A673 (cell line): ENCODE measurements at places on chromosomes 11 and 22. TPM values are rescaled to one million over a fixed set of nuclear protein-coding genes. Genes with fewer than 3 reads are reported as not detected.
A peak's percentile ranks its signal among the peaks of the same experiment; 100 is the strongest.

DNA sequence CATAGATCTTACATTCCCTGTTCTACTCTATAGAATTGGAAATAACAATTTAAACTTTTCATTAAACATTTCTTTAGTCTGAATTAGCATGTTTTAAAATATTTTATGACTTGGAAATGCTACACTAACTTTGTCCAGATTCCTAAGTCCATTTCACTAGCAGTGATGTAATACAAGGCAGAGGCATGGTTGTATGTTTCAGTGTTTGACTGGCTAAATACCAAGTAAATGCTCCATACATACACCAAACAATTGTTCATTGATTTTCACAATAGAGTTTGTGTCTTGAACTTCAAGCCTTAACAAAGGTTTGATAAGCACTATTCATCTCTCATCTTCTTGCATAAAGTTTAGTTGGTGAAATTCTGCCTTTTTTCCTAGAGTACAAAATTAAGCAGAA is 13.5 kb downstream of the ZBED5 start:
- H3K36me3 ChIP-seq: no peaks in the 10 kb centered on the region
- H3K27ac ChIP-seq: no peak overlapping the region
- H3K27me3 ChIP-seq: no peaks in the 10 kb centered on the region
- DNase-seq: no peak
- H3K4me1 ChIP-seq: no peaks in the 10 kb centered on the region
- no peak overlapping the region for H3K4me3 ChIP-seq

SLC6A5 gene
- not detected in 2 replicates for total RNA-seq

DNA sequence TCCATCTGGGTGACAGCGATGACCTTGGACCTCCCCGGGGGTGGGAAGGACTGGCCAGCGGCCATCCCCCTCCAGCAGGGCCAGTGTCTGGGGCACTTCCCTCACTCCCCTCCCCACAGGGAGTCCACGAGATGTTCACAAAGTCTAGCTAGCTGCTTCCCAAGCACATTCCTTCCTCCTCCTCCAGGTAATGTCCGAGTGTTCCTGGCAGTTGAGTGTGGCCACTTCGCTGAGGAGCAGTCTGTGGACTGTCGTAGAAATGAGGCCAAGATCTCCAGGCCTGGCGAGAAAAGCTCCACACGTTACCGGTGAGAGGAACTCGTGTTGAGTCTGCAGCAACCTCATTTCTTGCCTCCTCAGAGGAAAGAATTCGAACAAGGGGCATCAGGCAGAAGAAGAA is 425.5 kb downstream of the BRD1 start:
- no peak for DNase-seq
- H3K4me3 ChIP-seq: no peak overlapping the region
- H3K27me3 ChIP-seq: no peaks in the 10 kb centered on the region

GRCh38 chr11:74462009-74462408 is 5.3 kb downstream of the KCNE3 start:
- H3K4me1 ChIP-seq: peaks cover 39% of the 10 kb centered on the region
- no peaks in the 10 kb centered on the region for H3K27me3 ChIP-seq
- DNase-seq: no peak
- no peak overlapping the region for H3K4me3 ChIP-seq
- H3K27ac ChIP-seq: no peak overlapping the region

DNA sequence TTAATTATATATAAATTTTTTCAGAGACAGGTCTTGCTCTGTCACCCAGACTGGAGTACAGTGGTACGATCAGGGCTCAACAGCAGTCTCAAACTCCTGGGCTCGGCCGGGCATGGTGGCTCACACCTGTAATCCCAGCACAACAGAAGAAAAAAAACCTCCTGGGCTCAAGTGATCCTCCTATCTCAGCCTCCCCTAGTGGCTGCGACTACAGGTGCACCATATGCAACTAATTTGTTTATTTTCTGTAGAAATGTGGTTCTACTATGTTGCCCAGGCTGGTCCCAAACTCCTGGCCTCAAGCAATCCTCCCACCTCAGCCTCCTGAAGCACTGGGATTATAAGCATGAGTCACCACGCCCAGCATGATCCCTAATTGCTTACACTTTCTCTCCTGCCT is 56.1 kb upstream of the SLC35C1 start:
- peaks cover 29% of the 10 kb centered on the region for H3K4me1 ChIP-seq
- H3K4me3 ChIP-seq: no peak overlapping the region
- H3K27ac ChIP-seq: no peak overlapping the region
- peak; percentile 83 for DNase-seq

ANO1 gene
- total RNA-seq: 0.59 and 0.90 TPM in 2 replicates

NPTXR gene
- 116 and 129 TPM in 2 replicates for total RNA-seq

JAML gene
- not detected in 2 replicates for total RNA-seq

GRCh38 chr11:111665777-111666176 is 63.5 kb downstream of the SIK2 start:
- H3K4me1 ChIP-seq: peaks cover 11% of the 10 kb centered on the region
- no peak overlapping the region for H3K4me3 ChIP-seq
- no peak overlapping the region for H3K27ac ChIP-seq
- peak; percentile 68 for DNase-seq

DNA sequence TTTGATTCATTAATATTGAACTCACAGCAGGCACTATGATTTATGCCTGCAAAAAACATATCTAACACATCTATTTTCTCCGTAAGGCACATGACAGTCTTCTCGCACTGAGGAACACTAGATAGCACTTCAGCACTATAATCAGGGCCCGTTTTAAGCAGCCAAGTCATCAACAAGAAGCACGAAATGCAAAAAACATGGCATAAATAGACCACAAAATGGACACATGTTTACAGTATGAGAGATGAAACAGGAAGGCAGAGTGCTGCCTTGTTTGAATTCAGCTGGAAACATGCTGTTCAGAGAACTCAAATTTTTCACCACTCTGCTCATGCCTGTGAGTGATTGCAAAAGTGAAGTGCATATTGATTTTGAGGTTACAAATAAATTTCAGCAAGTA is 205.8 kb upstream of the PDGFD start:
- H3K4me3 ChIP-seq: no peak overlapping the region
- no peaks in the 10 kb centered on the region for H3K36me3 ChIP-seq
- H3K27me3 ChIP-seq: no peaks in the 10 kb centered on the region
- H3K4me1 ChIP-seq: no peaks in the 10 kb centered on the region

DNA sequence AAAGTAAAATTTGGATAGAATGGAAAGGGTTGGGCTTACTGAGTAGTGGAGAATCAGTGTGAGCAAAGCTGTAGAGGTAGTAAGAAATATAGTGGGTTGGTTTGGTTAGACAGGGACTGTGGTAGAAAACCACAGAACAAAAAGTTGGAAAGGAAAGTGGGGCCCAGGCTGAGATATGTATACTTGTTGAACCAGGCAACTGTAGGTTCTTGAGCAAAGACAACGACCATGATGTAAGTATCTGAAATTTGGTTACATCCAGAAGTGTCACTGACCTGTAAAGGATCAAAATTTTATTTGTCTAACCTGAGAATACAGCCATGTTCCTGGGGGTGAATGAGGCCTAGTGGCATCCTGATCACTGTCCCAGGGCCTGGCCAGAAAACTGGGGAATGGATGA is 114.1 kb downstream of the STIM1 start:
- H3K36me3 ChIP-seq: no peaks in the 10 kb centered on the region
- no peak overlapping the region for H3K4me3 ChIP-seq
- DNase-seq: no peak

GRCh38 chr11:65487467-65488272 is 11.2 kb upstream of the MALAT1 start:
- no peaks in the 10 kb centered on the region for H3K27me3 ChIP-seq
- no peak overlapping the region for H3K4me3 ChIP-seq
- peak overlapping the region; percentile 90 for H3K27ac ChIP-seq
- H3K36me3 ChIP-seq: no peaks in the 10 kb centered on the region
- H3K4me1 ChIP-seq: peaks cover 65% of the 10 kb centered on the region

SOX6 gene
- 27.5 and 32.1 TPM in 2 replicates for total RNA-seq

KCNQ1OT1 gene
- total RNA-seq: 4.0 and 4.1 TPM in 2 replicates

DNA sequence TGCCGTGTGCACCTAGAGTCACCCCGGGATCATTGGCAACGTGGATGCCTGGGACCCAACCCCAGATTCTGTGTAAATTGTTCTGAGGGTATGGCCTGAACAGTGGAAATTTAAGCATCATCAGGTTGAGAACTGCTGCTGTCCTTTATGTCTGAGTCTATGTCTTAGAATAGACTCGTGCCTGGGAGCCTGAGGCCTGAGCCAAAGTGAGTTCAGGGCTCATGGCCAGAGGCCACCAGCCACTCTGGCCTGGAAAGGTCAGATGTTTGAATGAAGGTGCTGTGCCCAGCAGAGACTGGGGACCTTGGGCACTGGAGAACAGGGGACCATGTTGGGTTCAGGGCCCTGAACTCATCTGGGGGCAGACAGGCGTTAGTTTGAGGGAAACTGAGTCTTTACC is 91.1 kb downstream of the MYO18B start:
- H3K27ac ChIP-seq: no peak overlapping the region
- H3K27me3 ChIP-seq: no peaks in the 10 kb centered on the region
- no peak for DNase-seq
- no peaks in the 10 kb centered on the region for H3K4me1 ChIP-seq
- H3K4me3 ChIP-seq: no peak overlapping the region

IL18 gene
- not detected in 2 replicates for total RNA-seq

ZNF214 gene
- total RNA-seq: 0.11 and 0.17 TPM in 2 replicates

DNA sequence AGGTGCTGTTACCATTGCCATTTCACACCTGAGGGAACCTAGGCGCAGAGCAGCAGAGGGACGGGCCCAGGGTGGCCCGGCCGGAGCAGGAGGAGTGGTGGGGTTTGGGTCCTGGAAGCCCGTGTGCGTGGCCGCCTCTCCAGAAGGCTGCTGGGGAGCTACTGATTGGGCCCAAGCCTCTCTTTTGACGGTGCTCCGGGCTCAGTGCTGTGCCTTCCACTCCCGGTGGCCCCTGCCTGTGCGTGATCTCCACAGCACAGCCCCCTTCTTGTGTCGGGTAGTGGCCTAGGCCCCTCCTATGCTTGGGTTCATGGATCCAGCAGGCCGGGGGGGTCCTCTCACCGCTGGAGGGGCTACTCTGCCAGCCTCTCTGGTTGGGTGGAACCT is 41.0 kb downstream of the SMIM38 start:
- H3K36me3 ChIP-seq: no peaks in the 10 kb centered on the region
- no peak overlapping the region for H3K4me3 ChIP-seq
- peaks cover 18% of the 10 kb centered on the region for H3K4me1 ChIP-seq
- H3K27ac ChIP-seq: no peak overlapping the region
